Central memory CD4-positive, alpha-beta T cell (primary cell): ENCODE measurements at places on chromosomes 3 and 15.

DNA sequence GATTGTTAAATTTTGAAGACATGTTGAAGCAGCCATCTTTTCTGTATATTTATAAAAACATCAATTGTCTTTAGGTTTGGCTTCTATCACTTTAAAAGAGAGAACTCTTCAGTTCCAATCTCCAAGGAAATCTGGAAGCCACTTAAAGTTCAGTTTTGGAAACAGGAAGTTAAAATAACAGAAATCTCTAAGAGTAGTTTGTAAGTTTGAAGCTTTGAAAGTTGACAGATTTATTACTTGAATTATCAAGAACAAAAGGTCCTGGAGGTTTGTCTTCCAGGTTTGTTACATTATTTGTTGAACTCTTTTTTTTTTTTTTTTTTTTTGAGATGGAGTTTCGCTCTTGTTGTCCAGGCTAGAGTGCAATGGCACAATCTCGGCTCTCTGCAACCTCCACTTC is 30.0 kb downstream of the RNF111 start:
- no peak for DNase-seq

DNA sequence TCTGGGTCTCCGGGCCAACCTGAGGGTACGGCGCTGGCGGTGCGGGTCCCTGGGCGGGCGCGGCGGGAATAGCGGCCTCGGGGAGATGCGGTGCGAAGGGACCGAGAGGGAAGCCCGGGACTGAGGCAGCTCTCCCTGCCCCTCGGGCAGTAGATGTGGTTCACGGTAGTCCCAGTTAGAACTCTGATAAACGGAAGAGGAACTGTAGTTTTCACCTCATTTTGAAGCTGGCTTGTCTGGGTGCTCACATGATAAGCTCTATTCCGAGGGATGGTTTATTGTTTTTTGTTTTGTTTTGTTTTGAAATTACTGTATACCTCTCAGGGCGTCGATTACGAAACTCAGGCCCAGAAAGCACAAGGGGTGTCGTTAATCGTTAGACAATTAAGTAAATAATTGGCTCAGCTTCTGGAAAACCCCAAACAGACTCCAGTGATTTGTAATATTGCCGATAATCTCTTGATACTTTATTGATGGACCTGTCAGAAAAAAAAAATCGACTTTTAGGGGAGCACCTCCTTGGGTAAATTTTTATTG is 413 bp downstream of the NUSAP1 start:
- DNase-seq, result no peak

GRCh38 chr15:71775856-71776255 is 34.5 kb upstream of the NR2E3 start:
- no peak for DNase-seq

GRCh38 chr3:21226086-21226485 is 524.9 kb downstream of the ZNF385D start:
- DNase-seq, result no peak

- no peak for DNase-seq
Observed at GRCh38 chr3:115975353-115975752, 352.0 kb downstream of the GAP43 start.

DNA sequence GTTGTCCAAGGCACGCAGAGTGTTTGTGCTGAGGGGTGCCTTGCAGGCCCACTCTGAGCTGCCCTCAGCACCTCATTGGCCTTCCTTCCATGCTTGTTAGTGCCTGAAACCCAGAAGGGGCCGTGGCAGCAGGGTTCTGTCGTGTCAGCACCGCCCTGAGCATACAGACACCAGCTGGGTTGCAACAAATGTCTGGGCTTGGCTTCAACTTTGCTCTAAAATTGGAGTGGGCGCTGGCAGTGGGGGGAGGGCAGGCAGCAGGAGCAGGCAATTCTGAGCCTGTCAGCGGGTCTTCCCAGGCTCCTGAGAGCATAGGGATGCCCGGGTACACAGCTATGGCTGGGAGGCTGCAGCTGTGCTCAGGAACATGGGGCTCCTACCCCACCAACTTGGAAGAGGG is 464.3 kb downstream of the EPHA3 start:
- DNase-seq, result no peak

DNA sequence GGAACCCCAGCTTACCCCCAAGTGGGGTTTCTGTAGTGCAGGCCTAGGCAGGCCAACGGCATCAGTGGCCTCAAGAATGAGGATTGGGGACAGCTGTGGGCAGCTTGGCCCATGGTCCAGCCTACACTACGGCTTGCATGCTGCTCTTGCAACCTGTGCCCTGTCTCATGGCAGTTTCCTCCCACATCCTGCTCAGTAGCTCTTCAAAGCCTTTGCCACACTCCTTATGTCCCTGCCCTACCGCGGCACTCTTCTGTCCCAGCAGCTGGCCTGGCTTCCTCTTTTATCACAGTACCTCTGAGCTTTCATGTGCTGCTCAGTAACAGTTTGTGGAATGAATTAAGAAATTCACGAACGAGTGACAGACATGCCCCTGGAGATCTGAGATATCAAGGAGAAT is 431.0 kb downstream of the EPHB1 start:
- no peak for DNase-seq

DNA sequence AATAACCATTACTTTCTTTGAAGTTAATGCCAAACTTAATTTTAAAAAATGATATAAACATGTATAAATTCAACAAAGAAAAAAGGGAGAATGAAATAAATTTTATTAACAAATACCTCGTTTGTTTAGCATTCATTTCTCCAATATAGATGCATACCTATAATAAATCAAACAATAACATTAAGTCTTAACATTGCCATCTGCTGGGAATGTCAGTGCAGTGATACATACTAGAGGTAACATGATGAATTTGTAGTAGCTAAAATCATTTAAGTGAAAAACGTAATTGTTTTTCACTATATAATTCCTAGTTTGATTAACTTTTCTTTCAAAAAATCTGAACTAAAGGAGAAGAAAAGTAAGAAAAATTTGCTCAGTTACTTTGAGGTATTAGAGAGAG is 340.2 kb upstream of the CBLB start:
- no peak for DNase-seq

DNA sequence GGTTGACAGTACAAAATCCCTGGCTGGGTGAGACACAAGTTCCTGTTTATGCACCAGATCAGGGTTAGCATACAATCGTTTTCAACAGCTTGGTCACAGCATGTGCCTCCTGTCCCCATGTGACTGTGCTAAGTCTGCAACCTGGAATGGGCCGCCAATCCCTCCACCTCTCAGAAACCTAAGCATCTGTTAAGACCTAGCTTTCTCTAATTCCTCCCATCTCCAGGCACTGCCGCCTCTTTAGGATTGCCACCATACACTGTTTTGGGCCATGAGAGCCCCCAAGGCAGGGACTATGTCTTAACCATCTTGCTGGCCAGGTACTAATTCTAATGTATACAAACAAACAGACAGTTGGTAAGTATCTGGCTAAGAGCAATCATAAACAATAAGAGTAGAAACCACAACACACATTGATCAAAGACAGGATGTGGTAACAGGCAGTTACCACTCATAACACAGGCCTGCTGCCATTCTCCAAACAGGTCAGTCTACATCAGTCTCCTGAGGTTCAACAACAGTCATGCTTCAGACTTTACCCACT is 25.6 kb downstream of the SEC22C start:
- peak; percentile 83 for DNase-seq

GRCh38 chr3:125042725-125043406 is 12.9 kb downstream of the HEG1 start:
- no peak for DNase-seq

DNA sequence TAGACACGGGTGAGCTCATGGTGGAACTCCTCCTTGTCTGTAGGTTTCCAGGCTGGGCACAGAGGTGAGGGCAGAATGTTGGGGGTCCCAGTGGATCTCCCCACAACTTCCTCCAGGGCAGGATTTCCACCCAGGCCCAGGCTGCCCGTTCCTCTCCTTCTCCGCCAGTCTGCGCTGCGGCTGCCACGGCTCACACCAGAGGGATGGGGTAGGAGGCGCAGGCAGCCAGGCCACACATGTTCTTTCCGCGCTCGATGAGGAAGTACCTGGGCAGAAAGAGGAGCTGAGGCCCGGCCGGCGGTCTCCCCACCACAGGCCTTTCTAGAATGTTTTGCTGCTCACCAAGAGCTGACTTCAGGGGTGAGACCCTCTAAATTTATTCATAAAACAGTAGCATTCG is 22.9 kb downstream of the CTSH start:
- DNase-seq, result no peak

DNA sequence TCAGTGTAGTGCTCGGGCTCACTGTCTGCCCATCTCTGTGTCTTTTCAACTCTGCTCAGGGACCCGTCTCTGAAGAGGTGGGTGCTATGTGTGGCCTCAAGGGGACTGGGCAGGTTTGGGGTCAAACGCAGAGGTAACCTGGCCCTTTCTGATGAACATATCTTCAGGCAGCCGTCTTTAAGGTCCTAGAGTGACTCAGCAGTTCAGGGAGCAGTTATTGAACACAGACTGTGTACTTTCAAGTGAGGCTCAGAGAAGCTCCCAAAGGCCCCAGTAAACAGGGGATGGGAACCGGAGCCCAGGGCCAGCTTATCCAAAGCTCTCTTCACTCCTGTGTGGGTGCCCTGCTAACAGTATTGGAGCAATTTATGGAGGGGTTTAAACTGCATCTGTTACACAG is 73.1 kb downstream of the WDR76 start:
- DNase-seq, result no peak

DNA sequence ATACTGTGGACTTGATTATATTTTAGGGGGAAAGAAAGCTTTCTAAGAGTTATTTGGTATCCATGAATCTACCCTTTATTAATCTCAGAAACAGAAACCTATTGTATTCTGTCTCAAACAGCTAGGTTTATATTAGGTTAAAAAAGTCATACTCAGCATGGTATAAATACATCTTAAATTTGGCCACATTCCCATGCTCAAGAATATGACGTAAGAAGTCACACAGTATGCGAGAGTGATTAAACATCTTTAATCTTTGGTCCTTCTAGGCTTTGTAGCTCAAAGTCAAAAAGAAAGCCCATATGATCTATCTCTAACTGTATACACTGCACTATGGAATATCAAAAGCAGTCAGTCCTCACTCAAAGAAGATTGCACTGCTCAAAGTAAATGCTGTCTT is 131.4 kb downstream of the EPHA3 start:
- DNase-seq, result no peak

GRCh38 chr3:18886331-18886730 is 262.0 kb upstream of the KCNH8 start:
- no peak for DNase-seq

- DNase-seq, result no peak
Observed at GRCh38 chr15:48040166-48040817, 80.5 kb upstream of the SLC24A5 start.

DNA sequence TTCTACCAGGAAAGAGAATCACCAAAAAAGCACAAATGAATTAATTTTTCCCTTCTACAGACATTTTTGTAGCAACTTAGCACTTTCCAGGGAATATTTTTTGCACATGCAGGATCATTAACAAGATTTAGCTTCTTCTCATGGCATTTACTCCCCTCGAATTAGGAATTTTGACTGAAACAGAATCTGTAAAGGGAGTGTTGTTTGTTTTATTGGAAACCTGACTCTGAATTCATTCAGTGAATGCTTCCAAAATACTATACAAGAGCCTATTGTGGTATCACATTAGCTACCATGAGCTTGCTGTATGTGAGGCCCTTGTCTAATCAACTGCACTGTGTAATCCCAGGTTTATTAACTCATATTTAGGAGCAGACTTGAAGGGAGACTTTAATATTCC is 130.4 kb upstream of the ATP10A start:
- DNase-seq, result no peak

GRCh38 chr3:127032296-127032990 is 49.5 kb downstream of the PLXNA1 start:
- DNase-seq, result no peak

GRCh38 chr3:4708230-4708629 is 215.1 kb downstream of the ITPR1 start:
- no peak for DNase-seq

DNA sequence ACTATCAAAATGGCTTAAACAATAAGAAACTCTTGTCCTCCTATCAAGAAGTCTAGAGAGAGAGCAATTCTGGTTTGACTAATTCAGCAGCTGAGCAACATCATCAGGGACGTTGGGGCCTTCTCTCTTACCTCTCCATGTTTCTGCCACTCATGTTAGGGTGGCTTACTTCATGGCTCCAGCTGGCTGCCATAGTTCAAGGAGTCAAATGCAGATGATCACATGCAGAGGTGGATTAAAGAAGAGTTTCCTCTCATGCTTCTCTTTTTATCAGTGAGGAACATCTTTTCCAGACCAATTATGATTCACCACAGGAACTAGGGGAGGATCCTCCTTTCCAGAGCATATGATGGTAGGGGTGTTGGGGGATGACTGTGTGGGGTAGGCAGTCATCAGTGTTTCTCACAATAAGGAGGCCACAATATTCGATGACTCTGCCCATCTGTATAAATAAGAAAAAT is 45.5 kb downstream of the NEK11 start:
- no peak for DNase-seq

GRCh38 chr3:139893963-139894642 is 40.9 kb upstream of the CLSTN2 start:
- no peak for DNase-seq
